ENCODE measurements at places on chromosomes 13 and 19.

GRCh38 chr19:44794610-44795009 is 14.3 kb upstream of the BCAM start:
- no peak for DNase-seq

- DNase-seq, result no peak
Observed at GRCh38 chr13:73800011-73800410, 334.2 kb downstream of the KLF12 start.

DNA sequence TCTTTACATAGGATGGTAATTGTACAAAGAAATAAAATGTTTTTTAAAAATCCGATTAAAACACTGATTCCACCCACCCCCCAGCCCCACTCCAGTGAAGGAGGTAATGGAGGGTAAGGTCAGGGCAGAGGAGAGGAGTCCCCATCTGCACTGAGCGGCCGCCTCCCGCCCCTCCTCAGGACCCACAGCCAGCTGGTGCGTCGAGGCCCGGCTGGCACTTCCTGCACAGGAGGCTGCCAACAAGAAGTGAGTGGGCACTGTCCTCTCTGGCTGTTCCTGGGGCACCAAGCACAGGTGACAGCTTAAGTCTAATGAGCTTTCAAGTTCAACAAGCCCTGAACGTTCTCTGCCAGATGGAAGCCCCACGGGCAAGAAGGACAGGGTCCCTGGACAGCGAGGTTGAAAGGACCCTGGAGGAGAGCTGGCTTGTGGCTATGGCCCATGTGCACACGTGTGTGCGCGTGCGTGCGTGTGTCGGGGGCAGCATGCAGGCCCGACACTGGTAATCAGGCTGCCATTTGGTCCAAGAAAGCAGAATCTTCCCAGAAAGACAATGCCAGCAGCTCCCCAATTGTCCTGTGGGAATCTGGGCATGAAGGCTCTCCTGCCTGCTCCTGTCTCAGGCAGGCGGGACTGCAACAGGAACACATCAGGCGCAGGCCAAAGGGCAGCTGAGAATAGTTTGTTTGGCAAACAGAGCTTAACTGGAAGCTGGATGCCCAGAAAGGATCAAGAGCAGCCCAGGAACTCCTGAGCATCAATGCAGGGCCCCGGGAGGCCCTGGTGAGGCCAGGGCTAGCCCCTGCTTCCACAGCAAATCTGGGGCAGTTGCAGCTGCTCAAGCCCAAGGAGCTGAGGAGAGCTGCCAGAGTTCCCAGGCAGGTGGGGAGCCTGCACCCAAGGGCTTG is 15.1 kb upstream of the EPHX3 start:
- DNase-seq, result no peak

DNA sequence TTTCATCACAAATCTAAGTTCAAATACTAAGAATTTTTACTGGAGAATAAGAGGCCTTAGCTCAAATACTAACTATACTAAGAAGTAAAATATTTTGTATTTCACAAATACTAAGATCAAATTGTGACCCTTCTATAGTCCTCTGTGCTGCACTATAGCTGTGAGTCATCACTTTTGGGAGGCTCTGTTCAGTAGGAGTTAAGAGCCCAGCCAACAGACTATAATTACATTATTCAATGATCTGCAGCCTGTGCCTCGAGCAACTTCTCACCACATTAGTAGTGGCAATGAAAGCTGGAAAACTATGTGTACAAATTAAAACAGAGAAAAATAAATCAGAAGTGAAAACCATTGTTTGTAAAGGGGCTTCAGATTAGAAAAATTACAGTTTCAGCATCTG is 147.3 kb upstream of the GPC6 start:
- no peak for DNase-seq

GRCh38 chr19:55352040-55352439 is 2.5 kb downstream of the COX6B2 start:
- DNase-seq, result no peak

GRCh38 chr19:9945319-9945966 is 9.1 kb upstream of the OLFM2 start:
- no peak for DNase-seq

Data from activated CD4-positive, alpha-beta T cell treated with anti-CD3 and anti-CD28 coated beads, Interleukin-2, amount 50 U/mL, for 1 hour (primary cell).